ENCODE measurements at places on chromosomes 2 and 18.

DNA sequence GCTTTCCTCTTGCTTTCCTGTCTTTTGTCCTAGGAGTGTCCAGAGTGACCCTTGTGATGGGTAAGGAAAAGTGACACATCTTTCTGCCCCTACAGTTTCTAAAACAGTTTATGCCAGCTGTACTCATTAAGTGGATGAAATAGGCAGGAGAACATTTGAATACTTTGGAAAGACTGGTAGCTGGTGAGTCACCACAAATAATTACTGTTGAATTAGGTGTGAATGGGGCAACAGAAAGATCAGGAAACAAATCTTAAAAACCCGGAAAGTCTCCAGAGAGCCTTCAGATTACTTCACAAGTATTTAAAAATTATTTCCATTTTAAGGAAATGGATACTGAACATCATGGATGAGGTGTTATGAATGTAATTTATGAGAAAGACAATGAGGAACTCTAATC lies 278.5 kb downstream of the CLIP4 start:
- no peak for DNase-seq

DNA sequence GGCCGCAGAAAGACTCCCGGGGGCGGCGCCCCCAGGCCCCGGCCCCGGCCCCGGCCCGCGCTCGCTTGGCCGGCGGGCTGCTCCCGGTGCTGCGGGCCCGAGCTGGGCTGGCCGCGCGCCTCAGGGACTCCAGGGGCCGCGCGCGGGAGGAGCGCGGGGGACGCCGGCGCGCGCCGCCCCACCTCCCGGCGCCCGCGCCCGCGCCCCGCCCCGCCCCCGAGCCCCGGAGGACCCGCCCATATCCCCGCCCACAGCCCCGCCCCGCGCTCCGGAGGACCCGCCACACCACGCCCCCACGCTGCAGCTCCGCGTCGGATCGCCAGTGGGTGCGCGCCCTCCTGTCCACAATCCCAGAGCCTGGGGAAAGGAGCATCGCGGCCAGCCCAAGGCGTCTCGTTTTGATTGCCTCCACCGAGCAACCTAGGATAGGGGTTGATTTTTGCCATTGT lies at the start of gene PARD6G:
TSS of gene PARD6G (minus strand) at position 122 of the 449 bp plus-strand sequence. CDS start 166 bp downstream, outside the sequence.
- peak; percentile 51 for DNase-seq

DNA sequence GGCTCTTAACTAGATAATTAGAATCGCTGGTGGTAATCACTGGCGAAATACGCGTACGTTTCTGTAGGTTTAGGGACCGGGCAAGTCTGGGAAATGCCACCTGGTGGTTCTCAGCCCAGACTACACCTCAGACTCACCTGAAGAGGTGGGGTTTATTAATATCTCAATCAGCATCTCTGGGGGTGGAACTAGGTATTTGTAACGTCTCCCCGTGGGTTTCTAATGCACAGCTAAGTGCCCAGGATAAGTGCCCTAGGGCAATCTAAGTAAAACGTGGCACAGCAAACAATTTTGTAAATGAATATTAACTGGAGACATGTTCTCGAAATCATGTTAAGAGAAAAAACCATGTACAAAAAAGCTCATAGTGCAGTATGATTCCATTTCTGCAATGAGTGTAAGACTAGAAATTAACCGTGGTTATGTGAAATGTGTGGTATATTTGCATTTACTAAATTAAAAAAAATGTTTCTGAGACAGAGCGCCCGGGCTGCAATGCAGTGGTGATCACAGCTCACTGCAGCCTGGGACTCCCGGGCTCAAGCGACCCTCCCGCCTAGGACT lies 760 bp upstream of the CNOT11 start:
- DNase-seq, result no peak

DNA sequence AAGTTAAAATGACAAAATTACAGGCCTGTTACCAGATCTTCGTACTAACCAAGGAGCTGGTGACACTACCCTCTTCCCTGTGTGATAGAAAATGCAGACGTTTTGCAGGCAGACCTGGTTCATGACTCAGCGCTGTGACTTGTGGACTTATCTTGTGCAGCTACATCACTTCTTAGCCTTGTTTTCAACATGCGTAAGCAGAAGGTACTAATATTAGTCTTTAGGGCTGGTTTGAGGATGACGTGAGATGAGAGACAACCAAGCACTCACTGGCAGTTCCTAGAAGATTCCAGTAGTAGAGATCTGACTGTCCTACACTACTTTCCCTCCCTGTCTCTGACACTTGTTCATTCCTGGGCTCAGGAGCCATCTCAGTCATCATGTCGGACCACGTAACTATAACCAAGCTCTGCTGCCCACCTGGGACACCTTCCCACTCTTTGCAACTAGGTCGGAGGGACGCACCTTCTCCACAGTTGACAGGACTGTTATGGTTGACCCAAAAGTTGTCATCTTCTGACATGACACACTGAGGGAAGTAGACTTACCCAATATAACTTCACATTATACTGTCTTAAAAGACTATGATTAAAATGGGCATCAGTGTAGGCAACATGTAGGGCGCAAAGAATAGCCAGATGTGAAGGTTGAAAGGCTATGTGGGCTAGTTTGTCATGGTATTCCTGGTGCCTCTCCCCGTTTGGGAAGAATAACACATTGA lies 64.8 kb downstream of the TNFRSF11A start:
- peak; percentile 89 for DNase-seq

GRCh38 chr2:30710461-30710860 lies 96.8 kb downstream of the CAPN13 start:
- no peak for DNase-seq

DNA sequence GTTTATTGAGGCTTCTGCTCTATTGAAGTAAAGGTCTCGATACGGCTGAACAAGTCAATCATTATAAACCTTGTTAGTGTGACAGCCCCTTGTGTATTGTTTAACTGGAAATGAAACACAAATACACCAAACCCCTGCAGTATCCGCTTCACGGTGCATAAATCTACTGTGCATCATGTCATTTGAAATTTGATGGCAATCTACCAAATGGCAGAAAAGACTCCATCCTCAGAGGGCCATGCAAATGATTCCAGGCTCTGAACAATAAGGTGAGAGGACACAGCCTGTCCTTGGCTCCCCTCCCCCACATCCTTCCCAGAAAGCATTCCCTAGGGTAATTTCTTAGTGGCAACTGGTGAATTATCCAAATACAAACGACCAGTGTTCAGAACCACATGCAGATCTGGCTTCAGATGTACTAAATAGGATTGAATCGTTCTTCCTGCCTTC lies 80.6 kb downstream of the ADCYAP1 start:
- no peak for DNase-seq

DNA sequence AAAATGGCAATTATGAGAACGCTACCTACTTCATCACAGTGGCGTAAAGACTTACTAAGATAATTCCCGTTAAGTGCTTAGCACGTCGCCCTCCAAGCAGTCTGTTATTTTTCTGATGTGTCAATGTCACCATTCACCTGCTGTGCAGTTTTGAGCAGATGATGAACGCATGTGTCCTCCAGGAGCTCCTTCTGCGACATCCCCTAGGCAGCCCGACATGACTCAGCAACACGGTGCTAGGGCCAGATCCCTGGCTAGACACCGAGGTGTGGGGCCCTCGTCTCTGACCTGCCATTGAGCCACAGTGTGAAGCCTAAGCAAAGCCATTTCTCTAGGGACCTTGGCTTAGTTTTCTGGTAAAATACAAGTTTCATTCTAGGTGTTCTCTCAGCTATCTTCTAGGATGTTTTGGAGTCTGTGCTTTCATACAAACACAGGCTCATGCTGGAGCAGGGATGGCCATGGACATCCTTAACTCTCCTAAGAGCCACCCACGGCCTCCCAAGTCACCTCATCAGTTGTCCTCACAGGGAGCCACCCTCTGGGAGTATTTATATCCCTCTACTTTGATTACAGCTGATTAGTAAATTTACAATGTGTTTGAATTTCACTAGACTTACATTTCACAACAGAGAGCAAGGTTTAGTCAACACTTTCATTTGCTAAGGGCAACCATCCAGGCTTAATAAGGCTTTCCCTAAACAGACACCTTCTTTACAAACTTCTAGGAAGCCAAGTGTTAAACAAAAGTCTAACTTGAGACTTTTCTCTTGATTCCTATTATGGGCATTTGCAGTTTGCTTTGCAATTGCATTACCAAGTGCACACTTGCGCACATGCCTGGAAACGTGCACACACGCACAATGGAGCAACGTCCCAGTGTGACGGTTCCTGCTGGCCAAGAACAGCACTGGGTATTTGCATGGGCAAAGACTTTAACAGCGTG lies 376.8 kb upstream of the ID2 start:
- DNase-seq, result no peak

DNA sequence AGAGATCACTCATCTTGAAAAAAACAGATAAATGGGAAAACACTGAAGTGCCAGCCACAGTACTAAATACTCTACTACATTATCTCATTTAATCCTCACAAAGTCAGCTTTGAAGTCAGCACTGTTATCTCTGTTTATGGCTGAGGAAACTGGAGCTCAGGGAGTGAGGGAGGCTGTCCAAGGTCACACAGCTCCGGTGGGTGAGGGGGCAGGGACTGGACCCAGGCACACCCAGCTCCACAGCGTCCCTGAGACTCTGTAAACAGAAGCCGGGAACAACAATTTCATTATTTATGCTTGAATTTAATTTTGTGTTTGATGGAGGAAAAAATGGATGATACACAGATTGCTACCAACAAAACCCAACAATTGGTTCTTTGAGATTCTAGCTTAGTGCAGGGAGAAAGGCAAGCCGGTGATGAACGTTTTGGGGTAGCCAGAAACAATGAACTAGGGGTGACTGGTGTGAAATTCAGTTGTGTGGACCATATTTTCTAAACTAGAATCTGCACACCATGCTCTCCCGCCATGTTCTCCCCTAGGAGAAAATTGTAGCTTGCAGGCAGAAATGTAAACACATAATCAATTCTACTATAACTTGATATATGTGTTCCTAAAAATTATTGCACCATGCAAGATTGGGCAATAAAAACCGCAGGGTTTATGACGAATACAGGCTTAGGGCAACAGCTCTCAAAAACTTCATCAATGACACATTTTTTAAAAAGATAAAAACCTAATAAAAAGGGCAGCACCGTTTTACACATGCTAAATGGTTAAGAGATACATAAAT lies at the start of gene GREB1:
TSS of gene GREB1 (plus strand) at position 768 of the 793 bp plus-strand sequence. CDS start 22,570 bp downstream, outside the sequence.
- DNase-seq, result peak; percentile 90

- DNase-seq, result peak; percentile 27
Observed at GRCh38 chr2:65396348-65397026, 35.9 kb downstream of the SPRED2 start.

DNA sequence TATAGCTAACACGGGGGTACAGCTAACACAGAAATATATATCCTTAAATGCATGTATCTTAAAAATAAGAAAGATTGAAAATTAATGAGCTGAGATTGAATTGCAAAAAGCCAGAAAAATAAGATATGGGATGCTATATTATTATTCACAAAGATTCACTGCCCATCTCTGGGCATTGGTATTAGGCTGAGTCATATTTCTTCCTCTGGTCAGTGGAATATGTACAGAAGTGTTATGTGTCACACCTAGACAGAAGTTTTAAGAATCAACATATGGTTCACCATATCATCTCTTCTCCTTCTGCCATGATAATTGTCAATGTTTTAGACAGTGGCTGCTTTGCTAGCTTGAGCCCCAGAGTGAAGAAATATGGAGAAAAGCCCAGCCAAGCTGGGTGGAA lies 14.0 kb upstream of the MCFD2 start:
- DNase-seq, result no peak

DNA sequence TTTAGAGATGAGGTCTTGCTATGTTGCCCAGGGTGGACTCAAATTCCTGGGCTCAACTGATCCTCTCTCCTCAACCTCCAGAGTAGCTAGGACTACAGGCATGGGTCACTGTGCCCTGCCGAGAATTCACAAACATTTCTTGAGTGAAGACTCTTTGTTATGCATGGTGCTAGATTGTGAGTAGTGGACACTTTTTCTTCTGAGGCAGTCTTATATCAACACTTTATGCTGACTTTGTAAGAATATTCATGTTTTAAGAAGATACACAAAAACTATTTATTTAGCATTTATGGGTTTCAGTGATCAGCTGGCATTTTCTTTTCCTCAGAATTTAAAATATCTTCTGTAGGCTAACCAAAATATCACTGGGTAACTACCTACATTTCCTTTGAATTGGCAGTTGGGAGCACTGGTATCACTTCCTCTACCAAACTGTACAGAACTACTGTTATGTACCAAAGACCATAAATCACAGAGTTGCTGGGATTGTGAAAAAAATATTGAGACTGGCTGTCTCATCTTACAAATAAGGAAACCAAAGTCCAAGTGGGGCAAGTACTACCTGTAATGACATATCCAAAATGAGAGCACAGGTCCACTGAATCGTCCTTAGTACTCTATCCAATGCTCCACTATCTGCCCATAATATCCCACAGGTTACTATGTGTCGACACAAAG lies 34.0 kb downstream of the DOCK10 start:
- no peak for DNase-seq

GRCh38 chr2:190648289-190649034 lies 421 bp upstream of the NAB1 start:
- DNase-seq, result peak; percentile 87

GRCh38 chr2:22600156-22600555 lies 784.8 kb upstream of the KLHL29 start:
- DNase-seq, result no peak

- no peak for DNase-seq
Observed at GRCh38 chr18:26568513-26568912, 20.2 kb upstream of the KCTD1 start.

DNA sequence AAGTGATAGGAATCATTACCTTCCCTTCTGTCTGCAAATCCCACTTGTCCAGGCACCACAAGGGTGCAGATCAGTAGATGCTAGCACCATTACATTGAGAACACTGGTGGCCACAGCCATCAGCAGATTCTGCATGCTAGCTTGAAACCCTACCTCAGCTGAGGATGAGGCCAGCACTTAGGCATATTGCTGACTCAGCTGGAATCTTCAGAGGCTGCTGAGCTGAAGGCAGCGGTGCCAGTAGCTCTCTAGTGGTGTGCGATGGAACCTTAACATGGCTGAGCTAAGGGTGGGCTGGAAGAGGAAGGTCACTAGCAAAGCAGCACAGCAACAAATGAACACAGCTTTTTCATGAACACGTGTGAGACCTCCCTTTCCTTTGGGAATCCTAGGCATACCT lies 19.0 kb upstream of the CPO start:
- DNase-seq, result no peak

- DNase-seq, result no peak
Observed at GRCh38 chr2:186611526-186611925, 21.7 kb downstream of the ITGAV start.

DNA sequence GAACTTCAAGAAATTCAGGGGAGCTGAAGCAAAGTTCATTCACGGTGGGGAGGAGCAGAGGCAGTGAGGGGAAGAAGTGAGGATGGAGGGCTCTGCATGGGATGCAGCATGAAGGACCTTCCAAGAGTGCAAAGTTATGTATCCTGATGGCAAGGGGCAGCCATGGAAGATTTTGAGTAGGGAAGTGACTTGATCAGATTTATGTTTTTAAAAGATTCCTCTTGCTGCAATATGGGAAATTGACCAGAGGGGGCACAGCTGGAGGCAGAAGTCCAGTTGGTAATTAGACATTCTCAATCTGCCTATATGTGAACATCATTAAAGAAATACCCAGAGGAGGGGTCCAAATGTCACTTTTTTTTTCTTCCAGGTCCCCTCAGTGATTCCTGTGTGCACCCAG lies 21.5 kb upstream of the ANXA4 start:
- DNase-seq, result no peak

All from amniotic epithelial cell (primary cell).